ENCODE measurements at places on chromosomes 12 and 14.

DNA sequence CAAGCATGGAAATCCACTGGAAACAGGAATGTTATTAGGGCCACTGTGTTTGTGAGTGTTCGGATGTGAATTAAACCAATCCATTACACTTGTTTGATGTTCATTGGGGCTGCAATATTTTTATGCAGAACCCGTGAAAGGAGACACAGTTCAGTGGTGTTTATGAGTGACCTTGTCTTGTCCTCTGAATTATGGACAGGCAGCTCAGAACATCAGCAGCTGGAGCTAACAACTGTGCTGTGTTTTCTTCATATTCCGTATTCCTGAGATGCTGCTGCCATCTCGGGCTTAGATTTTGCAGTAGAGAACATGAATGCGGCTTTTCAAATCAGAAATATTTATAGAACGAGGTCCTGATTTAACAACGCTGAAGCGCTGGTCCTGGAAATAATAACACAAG lies 20.3 kb upstream of the CACNA1C start:
- DNase-seq: no peak

- DNase-seq: no peak
Measured at GRCh38 chr14:53278602-53279506, 125.7 kb upstream of the DDHD1 start.

DNA sequence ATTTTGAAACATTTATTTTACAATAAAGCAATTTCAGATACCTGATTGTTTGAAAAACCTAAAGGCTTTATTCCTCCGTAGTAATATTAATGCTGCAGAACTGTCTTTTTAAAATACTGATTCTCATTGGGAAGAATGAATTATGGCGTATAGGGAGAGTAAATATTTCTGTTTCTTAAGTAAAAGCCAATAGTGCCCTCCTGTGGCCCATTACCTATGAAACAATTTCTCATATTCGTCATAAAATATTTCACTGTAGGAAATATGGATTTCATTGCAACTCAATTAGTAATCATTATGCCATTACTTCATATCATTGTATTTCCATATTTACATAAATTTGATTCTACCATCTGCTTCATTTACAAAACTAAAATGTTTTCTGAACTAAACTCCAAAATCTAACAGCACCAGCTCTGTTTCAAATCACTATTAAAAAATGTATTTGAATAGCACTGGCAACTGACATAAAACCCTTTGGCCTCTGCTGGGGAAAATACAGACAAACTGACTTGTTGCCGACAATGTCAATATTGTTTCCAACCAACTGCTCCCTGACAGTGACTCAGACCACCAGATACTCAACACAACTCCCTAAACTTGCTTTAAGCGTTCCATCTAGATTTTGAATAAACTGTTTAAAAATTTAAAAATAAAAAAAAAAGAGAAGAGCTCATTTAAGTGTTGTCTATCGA lies 290.3 kb downstream of the NAV3 start:
- no peak for DNase-seq

DNA sequence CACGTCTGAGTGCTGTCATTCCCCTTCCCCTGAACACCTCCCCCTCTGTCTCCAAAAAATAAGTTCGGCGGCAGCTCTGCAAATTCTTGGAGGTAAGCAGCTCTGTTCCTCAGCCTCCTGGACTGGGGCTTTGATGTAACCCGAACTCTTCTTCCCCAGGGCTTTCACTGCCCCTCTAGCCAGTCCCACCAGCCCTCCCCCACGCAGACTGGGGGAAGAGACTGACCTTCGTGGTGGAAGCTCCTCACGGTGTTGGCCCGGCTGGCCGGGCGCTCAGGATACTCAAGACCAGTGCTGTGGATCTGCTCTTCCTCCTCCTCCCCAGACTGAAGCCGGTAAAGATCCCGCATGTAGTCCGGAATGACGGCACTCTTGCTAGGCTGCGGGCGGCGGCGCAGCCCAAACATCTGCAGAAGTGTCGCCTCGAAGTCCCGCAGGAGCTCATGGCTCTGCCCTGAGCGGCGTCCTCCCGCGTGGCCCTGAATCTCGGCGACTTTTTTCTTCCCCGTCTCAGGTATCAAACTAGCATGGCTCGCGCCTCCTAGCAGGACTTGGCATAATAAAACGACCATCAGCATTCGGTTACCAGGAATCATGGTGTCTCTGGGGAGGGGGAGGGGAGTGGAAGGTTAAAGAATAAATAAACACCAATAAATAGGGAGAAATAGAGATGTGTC lies 4.9 kb downstream of the BMP4 start:
- no peak for DNase-seq

- no peak for DNase-seq
Measured at GRCh38 chr12:63958876-63959580, 114.5 kb downstream of the SRGAP1 start.
